AG09319 (cell line): ENCODE measurements at places on chromosomes 2 and 18.

DNA sequence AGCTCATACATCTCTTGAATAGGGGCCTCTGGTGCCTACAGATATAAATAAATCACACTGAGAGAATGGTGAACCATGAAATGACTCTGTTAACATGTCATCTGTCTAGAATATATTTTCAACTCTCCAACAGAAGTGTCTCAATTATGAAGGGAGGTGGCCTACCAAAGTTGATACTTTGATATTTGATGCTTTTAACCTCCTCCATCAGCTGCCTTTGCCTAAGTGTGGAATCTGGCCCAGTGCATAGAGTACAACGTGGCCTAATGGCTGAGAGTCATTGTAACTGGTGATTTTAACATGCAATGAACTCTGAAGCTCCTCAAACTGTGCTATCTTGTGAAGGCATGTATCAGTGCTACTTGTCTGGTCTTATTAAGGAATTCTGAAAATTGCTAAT, 93.4 kb downstream of the MYO3B start:
- no peak for DNase-seq

DNA sequence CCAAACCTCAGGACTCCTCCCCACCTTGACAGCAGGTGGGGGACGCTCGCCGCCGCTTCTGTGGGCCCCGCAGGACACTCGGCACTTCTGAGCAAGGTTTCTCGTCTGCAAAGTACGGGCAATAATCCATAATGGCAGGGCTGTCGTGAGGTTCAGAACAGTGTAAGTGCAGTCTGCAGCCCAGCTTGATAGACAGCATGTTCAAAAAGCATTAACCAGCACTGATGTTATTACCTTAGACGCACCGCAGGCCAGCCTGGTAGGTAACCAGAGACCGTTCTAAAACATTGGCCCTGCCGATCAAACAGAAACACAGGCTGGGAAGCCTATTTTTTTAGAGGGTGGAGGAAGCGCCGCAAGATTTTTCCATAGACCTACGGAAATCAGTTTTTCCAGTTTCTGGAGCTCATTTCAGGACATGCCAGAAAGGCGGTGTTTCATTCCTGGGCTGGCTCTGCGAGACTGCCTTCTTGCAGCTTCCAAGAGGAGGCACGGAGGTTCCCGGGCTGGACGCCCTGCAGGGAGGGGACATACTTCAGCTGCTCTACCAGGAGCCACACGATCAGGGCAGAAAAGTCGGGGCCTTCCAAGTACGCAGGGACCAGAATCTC, 148.7 kb downstream of the TPO start:
- DNase-seq = no peak

GRCh38 chr2:170218931-170219330, 41.0 kb downstream of the MYO3B start:
- no peak for DNase-seq

DNA sequence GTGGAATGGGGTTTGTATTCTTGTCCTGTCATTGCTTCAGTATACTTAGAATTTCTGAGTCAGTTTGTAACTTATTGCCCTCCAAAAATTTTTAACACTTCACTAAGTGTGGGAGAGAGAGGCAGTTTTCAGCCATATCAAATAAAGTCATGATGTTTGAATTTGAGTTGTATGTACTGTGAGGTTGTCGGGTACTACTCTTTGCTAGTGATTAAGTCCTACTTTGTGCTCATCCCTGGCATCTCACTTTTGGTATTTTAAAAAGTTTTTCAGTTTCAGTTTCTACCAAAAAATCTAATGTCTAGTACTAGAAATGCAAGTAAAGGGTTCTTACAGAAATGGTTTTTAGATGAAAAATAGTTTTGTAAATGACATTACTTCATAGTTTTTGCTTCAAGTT, 40.7 kb downstream of the EIF5B start:
- DNase-seq = no peak

DNA sequence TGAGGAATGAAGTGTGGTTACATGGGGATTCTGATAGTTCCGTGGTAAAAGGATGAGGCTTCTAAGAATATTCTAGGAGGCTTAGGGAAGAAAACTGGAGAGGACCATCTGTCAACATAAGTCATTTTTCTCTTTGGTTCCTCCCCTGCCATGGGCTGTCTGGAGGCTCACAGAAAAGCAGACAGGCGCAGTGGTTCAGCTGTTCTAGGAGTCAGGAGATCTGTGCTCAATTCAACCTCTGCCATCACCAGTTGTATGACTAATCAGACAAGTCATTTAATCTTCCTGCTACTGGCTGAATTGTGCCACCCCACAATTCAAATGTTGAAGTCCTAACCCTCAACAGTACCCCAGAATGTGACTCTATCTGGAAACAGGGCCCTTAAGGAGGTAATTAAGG, 36.4 kb downstream of the ADAM17 start:
- no peak for DNase-seq

DNA sequence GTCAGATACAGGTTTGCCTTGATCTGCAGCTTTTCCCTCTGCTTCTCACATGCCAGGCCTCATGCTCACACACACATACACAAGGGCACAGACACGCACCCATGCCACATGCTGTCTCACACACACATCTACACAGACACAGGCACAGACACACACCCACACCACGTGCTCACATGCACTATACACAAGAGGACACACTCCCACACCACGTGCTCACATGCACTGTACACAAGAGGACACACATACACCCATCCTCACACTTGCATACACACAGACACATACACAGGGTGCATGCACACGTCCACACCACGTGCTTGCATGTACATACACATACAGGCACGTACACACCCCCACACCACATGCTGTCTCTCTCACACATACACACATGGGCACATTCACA, 253.8 kb downstream of the ATAD2B start:
- DNase-seq = no peak

DNA sequence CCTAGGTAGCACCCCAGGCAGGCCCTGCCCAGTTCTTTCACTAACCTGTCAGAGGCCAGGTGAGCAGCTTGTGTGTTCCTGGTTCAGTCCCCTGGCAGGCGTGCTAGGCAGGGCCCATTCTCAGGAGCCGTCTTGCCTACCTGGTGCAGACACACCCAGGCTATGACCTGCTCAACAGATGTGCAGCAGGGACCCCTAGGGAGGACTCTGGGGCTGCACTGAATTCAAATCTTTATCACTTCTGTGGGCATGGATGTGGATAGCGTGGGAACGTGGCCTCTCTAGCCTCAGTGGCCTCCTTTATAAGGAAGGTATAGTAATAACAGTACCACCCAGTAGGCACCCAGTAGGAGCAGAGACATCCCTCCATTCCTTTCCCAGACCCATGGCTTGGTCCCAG, 48.4 kb downstream of the PLEKHB2 start:
- DNase-seq = no peak

GRCh38 chr2:96681540-96681939, 39.0 kb downstream of the FER1L5 start:
- no peak for DNase-seq

DNA sequence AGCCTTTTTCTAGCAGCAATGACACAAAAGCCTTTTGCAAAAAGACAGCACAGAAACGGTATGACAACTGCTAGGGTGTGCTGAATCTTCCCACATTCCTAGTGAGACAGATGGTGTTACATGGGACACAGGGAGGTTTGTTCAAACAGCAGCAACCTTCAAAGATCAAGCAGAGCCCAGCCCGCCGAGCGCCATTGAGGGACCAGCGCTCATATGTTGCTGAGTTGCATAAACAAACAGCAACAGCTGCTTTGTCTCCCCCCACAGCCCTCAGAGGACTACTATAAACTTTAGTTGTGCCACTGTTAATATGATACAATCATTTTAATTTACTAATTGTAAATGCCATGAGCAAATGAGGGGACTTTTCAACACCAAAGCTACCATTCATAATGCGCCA, 117.7 kb downstream of the ZEB2 start:
- no peak for DNase-seq

DNA sequence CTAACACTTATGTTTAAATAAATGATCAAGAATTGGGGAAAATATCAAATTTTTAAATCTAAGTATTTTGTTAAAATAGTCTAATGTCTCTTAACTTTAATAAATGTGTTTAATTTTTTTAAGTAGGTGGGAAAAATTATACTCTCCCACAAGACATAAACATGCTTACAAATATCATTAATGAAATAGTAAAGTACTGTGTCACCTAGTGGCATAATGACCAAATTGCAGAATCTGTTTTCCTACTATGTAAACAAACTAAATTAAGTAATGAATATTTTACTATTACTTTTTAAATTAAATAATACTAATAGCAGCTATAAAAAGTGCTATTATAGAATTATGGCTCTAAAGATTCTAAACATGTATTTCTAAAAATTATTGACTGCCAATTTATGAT, 52.0 kb upstream of the CHAC2 start:
- no peak for DNase-seq
